Sciatic nerve (tissue), 2 donors: ENCODE measurements at places on chromosomes 3 and 15.

DNA sequence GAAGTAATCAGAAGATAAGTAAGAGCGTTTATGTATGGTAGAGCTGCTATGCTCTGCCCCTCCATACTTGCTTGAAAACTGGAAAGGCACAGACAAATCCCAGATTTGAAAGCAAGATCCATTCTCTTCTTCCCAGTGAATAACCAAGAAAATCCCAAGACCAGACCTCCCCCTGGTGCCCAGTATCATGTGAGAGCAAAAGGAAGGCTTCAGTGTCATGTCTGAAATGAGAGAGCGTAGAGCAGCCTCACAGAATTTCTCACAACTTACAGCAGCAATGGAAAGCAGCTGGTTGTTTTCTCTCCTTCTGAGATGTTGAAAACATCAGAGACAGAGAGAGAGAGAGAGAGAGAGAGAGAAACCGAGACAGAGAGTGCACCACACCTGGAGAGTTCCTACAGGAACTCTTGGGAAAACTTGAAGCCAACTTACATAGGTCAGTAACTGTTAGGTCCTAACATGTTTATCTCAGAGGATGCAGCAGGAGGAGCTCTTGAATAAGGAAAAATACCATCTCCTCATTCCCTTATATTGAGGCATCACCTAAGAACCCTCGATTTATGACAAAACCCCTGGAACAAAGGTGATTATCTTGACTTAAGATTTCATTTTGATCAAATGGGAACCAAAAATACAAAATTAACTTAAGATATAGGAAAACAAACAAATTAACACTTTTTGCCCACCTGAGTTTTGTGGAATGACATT is 273.3 kb downstream of the NSUN3 start:
- DNase-seq, result no peak

DNA sequence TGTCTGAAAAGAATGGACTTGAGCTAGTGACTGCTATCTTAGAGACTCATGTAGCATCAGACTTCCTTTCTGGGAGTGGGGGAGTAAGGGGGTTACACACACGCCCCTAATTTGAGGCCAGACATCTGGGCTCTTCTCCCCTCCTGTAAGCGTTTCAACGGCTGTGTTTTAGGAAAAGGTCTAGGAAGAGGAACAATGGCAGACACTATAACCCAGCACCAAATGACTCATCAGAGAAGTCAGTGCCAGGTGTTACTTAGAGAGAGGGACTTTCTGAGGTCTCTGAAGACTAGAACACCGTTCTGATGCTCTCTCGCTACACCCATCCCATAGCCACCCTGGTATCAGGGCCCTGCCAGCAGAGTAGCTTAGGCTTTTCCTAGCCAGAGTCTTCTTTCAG is 65.5 kb downstream of the SSUH2 start:
- no peak for DNase-seq

DNA sequence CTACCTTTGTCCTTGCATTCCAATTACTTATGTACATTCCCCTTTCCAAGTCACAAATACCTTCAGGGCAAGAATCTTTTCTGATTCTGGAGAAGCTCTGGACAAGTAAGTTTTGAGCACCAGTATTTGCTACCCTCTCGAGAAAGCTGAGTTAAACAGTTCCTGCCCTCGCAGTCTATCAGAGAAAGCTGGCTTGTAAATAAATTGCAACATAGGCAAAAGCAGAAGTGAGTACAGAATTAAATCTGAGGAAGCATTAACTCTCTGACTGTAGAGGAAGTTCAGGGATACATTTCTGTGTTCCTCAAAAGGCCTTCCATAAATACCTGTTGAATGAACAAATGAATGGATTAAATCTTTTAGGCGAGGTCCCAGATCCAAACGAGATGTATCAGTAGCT is 1.2 kb downstream of the OSBPL11 start:
- DNase-seq, result no peak

- no peak for DNase-seq
Measured at GRCh38 chr15:62068810-62069167, 2.0 kb downstream of the C2CD4A start.

- no peak for DNase-seq
Measured at GRCh38 chr3:111769110-111769991, 89.7 kb upstream of the PHLDB2 start.

- no peak for DNase-seq
Measured at GRCh38 chr3:185534511-185534910, 17.9 kb downstream of the LIPH start.

- DNase-seq, result no peak
Measured at GRCh38 chr3:69235882-69236281, 113.5 kb upstream of the LMOD3 start.

- DNase-seq, result no peak
Measured at GRCh38 chr3:45884368-45885201, 1.8 kb upstream of the CCR9 start.

- DNase-seq, result no peak
Measured at GRCh38 chr3:147497286-147497685, 88.1 kb downstream of the ZIC1 start.

DNA sequence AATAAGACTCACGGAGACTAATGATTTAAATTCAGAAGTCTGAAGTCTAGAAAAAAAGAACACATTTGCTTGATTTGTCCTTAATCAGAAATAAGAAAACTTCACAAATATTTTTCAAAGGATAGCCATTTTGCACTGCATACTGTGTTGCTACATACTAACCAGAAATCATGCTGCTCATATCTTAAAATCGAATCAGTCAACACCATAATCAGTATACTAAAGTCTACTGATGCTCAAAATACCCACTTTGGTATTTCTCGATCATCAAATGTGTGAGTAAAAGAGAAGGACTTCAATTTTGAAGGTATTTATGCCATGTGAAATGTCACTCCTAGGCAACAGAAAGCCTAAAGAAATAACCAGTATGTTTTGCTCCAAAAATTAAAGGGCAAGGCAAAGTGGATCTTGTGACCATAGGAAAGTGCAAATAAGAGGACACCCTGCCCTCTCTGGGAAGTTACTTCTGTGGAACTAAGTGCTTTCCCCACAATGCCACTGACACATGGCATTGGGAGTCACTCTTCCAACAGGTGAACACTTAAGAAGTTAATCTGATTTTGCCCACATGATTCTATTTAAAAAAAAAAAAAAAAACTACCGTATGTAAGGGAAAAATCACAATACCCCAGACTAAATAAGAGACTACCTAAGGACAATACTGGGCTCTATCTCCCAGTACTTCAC is 2.7 kb downstream of the LRIG1 start:
- DNase-seq, result no peak
